ENCODE measurements at places on chromosomes 5 and 9. TPM values are rescaled to one million over a fixed set of nuclear protein-coding genes. Genes with fewer than 3 reads are reported as not detected.

DAP gene
- total RNA-seq = 18.3 TPM

PCDHA4 gene
- total RNA-seq = 0.52 TPM

CCDC152 gene
- total RNA-seq = 1.6 TPM

CDC14B gene
- 45.9 TPM for total RNA-seq

IFNA2 gene
- not detected for total RNA-seq

TTC33 gene
- 17.2 TPM for total RNA-seq

SLC4A9 gene
- not detected for total RNA-seq

PSD2 gene
- total RNA-seq = 0.52 TPM

SLCO4C1 gene
- 1.0 TPM for total RNA-seq

ATP6V0E1 gene
- 91.3 TPM for total RNA-seq

FAM193B gene
- total RNA-seq = 11.0 TPM

EIF4E1B gene
- total RNA-seq = not detected

PCDHGA1 gene
- total RNA-seq = 0.52 TPM

PCDHGA11 gene
- 6.8 TPM for total RNA-seq

RETREG1 gene
- 61.1 TPM for total RNA-seq

PCAT7 gene
- total RNA-seq = not detected

CDKN2B-AS1 gene
- 0.52 TPM for total RNA-seq

EDIL3 gene
- total RNA-seq = 14.1 TPM

RC3H2 gene
- 35.5 TPM for total RNA-seq

RORB gene
- total RNA-seq = under 0.01 TPM

RGMB gene
- total RNA-seq = 29.7 TPM

GAPVD1 gene
- total RNA-seq = 42.3 TPM

MLANA gene
- total RNA-seq = not detected

ADRA1B gene
- total RNA-seq = under 0.01 TPM

ABLIM3 gene
- 15.1 TPM for total RNA-seq

GDA gene
- total RNA-seq = 0.52 TPM

DCTN3 gene
- total RNA-seq = 67.8 TPM

SPOCK1 gene
- total RNA-seq = 3.7 TPM

HRCT1 gene
- total RNA-seq = 2.1 TPM

IL33 gene
- 14.6 TPM for total RNA-seq

HTR4 gene
- not detected for total RNA-seq

TEX10 gene
- 29.2 TPM for total RNA-seq

ELAVL2 gene
- 3.1 TPM for total RNA-seq

ZNF883 gene
- total RNA-seq = 3.1 TPM

ANKRD34B gene
- under 0.01 TPM for total RNA-seq

NOL6 gene
- 14.6 TPM for total RNA-seq

PRLR gene
- 0.52 TPM for total RNA-seq

BRD3OS gene
- total RNA-seq = 3.7 TPM

PCDHGB1 gene
- total RNA-seq = 1.6 TPM

PALM2AKAP2 gene
- 24.0 TPM for total RNA-seq

SPATA31D4 gene
- not detected for total RNA-seq

ANKRD18A gene
- under 0.01 TPM for total RNA-seq

ZNF354C gene
- 11.0 TPM for total RNA-seq

DRD1 gene
- not detected for total RNA-seq

CCDC192 gene
- not detected for total RNA-seq

PPP1R26 gene
- total RNA-seq = 11.5 TPM
